Ecto neural progenitor cell (in vitro differentiated cells): ENCODE measurements at places on chromosomes 7 and 10.

GRCh38 chr7:44216019-44216418 lies 15.2 kb downstream of the YKT6 start:
- no peak for DNase-seq

DNA sequence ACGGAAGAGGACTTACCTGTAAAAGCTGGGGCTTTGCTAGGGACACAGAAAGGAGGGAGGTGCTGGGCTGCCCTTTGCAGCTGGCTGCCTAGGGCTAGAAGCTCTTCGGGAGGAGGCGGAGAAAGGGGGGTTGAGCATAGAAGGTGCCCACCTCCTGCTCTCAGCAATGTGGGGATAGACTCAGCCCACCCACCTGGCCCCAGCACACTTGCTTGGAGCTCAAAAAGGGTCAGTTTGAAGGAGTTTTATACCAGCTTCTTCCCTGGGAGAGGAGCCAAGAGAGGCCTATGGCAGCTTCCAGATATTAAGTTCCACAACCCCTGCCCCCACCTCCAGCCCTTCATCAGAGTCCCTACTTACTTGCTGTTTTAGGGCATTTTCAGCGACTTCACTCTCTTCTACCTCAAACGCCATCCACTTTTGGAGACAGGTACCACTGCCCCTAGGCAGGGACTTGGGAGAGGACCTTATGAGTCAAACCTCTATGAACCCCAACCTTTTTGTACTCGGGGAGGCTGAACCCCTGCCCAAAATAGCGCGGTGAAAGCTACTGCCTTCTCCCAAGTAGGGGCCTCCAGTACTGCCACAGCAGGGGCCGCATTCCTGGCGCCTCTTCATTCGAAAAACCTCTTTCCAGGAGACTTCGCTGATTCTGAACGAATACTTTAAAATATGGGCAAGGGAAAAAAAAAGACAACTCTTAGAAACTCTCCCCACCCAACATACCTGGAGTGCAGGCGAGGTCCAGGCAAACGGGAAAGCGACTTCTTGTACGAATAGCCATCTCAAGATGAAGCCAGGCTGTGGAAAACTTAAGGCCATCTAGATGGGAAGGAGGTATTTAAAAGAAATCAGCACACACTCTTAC lies 1.2 kb upstream of the EVX1 start:
- DNase-seq = no peak

DNA sequence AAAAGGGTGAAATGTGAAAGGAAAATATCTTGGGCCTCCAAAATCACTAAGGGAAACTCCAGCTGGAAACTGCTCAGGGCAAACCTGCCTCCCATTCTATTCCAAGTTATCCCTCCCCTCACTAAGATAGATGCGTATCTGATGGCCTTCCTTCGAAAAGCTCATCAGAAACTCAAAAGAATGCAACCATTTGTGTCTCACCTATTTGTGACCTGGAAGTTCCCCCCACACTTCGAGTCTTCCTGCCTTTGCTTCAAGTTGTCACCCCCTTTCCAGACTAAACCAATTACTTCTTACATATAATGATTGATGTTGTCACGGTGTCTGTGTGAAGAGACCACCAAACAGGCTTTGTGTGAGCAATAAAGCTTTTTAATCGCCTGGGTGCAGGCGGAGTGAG lies 69.3 kb downstream of the ST8SIA6 start:
- DNase-seq = no peak

DNA sequence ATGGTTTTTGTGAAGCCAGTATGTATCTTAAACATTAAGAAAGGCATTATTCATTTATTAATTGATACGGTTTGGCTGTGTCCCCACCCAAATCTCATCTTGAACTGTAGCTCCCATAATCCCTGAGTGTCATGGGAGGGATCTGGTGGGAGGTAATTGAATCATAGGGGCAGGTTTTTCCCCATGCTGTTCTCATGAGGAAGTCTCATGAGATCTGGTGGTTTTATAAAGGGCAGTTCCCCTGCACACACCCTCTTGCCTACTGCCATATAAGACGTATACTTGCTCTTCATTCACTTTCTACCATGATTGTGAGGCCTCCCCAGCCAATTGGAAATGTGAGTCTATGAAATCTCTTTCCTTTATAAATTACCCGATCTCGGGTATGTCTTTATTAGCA lies 28.1 kb downstream of the OTUD1 start:
- DNase-seq = no peak

GRCh38 chr10:115092258-115092554 lies 959 bp upstream of the ATRNL1 start:
- no peak for DNase-seq

DNA sequence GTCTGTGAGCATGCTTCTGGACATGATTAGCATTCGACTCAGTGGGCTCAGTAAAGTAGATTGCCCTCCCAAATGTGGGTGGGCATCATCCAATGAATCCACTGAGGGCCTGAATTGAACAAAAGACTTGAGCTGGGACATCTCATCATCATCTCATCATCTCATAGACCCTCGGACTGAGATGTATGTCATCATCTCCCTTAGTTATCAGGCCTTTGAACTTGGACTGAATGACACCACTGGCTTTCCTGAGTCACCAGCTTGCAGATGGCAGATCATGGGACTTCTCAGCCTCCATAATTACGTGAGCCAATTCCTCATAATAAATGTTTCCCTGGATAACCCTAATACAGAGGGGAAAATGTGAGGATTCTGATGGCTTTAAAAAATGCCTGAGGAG lies 128.3 kb upstream of the LSM8 start:
- DNase-seq = no peak

DNA sequence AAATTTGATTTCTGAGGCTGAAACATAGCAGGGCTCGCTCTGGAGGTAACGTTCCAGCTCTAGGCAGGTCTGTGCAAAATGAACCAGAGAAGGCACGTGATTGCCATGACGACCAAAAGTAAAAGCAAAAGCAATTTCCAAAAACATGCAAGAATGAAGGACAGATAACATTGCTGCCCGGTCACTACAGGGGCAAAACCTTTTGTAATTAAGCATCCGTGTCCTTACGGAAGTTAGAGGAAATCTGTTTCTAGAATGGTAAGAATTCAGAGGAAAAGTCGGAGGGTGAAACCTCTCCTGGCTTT lies 2.9 kb downstream of the KLF6 start:
- no peak for DNase-seq

DNA sequence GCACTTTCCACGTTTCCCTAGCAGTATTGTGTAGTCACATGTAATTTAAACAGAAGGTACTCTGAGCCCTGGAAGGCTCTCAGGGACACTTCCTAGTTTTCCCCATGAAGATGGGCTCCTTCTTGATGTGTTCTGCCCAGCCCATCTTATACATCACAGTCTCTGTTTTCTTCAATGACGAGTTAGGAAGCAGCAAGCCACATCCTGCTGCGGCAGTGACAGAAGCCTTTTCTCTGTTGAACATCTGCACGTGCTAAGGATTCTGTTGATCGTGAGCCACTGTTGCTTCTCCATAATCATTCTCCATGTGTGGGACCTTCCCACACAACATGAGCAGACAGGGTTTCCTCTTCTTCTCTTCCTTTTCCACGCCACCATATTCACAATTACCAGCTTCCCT lies 298.0 kb upstream of the IMMP2L start:
- DNase-seq = no peak

DNA sequence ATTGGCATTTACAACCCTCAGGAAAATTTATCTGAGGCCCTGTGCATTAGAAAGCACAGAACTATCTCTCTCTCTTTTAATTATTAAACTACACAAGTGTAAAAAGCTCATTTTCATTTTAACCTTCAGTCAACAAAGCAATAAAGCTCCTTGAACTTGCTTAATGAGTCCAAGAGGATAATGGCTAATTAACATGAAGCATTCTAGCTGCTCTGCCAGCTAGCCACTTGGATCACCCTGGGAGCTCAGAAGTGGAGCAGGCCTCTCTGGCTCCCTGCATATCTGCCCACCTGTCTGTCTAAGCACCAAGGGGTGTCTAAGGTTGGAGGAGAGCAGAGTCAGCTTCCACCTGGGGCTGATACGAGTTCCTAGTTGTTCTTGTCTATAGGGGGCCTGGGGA lies 56.0 kb upstream of the SLC35G1 start:
- DNase-seq = no peak

GRCh38 chr10:125982260-125982948 lies 86.0 kb downstream of the FANK1 start:
- peak; percentile 53 for DNase-seq

GRCh38 chr7:73520673-73521635 lies 1.1 kb downstream of the BAZ1B start:
- no peak for DNase-seq

- DNase-seq = no peak
These were observed 66.4 kb upstream of the JAZF1 start for GRCh38 chr7:28246921-28247461.

- DNase-seq = no peak
These were observed 1.7 kb downstream of the SCRN1 start for GRCh38 chr7:29987811-29988317.

DNA sequence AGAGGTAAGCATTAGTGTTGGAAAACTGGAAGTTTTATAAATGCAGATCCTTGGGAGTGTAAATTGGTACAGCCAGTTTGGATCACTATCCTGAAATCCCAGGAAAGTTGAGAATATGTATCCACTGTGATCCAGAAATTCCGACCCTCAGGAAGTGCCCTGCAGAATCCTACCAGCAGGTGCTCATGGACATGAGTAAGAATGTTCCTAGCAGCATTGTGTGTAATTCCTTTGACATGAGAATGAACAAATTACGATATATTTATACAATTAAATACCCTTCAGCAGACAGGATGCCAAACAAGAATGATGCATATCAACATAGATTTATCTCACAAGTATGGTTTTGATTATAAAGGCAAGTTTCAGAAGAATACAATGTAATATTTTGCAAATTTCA lies 181.6 kb downstream of the XPNPEP1 start:
- no peak for DNase-seq

GRCh38 chr10:73744664-73744975 lies 448 bp downstream of the SEC24C start:
- DNase-seq = no peak

DNA sequence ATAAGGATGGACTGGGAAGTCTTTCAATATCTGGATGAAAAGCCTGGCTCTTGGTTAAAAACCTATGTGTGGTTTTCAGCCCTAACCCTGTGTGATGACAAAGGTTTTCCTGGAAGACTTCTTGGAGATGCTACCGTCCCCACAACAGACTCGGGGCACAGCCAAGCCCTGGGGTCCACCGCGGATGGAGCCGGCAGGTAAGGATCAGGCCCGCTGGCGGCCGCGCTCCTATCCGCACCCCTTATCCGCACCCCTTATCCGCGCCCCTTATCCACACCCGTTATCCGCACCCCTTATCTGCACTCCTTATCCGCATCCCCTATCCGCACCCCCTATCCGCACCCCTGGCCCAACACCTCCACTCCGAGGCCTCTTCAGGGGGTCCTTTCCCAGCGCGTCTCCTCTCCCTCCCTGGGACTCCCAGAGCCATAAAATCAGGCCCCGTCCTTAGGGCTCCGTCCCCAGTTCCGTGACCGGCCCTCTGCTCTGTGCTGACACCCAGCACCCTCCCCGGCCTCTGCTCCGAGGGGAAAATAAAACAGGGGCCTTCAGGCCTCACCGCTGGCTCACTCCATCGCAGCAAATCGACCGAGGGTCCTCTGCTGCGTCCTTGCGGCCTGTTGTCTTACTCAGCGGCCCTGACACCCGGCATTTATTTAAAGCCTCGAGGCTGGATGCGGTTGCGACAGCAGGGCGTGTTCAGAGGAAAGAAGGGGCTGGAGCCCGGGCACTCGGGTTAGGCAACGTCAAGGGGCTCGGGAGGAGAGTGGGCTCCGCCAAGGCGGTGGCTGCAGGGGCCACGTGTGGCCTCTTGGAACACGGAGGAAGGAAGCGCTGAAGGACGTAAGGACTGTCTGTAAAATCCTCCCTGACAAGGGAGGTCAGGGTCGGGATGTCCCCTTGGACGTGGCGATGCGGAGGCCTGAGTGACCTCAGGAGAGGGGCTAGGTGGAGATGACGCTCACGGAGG lies 215.1 kb upstream of the ADARB2 start:
- no peak for DNase-seq

GRCh38 chr7:100449190-100449795 lies 13.0 kb upstream of the PPP1R35 start:
- DNase-seq = no peak

DNA sequence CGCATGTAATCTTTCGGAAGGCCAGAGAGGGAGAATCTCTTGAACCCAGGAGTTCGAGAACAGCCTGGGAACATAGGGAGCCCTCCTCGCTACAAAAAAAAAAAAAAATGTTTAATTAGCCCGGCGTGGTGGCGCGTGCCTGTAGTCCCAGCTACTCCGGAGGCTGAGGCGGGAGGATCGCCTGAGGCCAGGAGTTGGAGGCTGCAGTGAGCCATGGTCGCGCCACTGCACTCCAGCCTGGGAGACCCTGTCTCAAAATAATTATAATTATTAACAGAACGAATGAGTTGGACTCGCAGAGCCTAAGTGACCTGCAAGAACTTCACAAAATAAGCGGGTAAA lies 794 bp downstream of the PCGF6 start:
- no peak for DNase-seq

GRCh38 chr7:47953822-47954221 lies 5.6 kb upstream of the PKD1L1 start:
- no peak for DNase-seq

- DNase-seq = no peak
These were observed 56.7 kb upstream of the KIAA1217 start for GRCh38 chr10:24152270-24152669.

GRCh38 chr7:134891696-134892678 lies 94.3 kb upstream of the AGBL3 start:
- no peak for DNase-seq
